Subcutaneous preadipocyte (primary cell): ENCODE measurements at places on chromosomes 3 and 15. TPM values are rescaled to one million over a fixed set of nuclear protein-coding genes. Genes with fewer than 3 reads are reported as not detected.

Gene WDR93
- total RNA-seq, result under 0.01 TPM in 1 of 2 replicates, not detected in the other

Gene CGNL1
- under 0.01 TPM in 1 of 2 replicates, not detected in the other for total RNA-seq

Gene PLSCR2
- total RNA-seq, result not detected in 2 replicates

Gene FAM131A
- 17.2 and 20.6 TPM in 2 replicates for total RNA-seq

Gene TMEM40
- 0.20 TPM in 1 of 2 replicates, not detected in the other for total RNA-seq

Gene KPNA4
- total RNA-seq, result 23.9 and 30.7 TPM in 2 replicates

Gene PPARG
- total RNA-seq, result 84.1 and 121 TPM in 2 replicates

Gene FMN1
- total RNA-seq, result under 0.01 and 0.59 TPM in 2 replicates

Gene RARB
- total RNA-seq, result 1.5 and 2.2 TPM in 2 replicates

Gene CDCP1
- total RNA-seq, result 19.1 and 27.4 TPM in 2 replicates

Gene PAQR9
- total RNA-seq, result 0.20 TPM in 1 of 2 replicates, not detected in the other

Gene ZFYVE19
- 13.9 and 16.9 TPM in 2 replicates for total RNA-seq

Gene GCSAM
- not detected in 2 replicates for total RNA-seq

Gene MCF2L2
- total RNA-seq, result 0.73 and 1.6 TPM in 2 replicates

Gene ZNF35
- 7.7 and 10.4 TPM in 2 replicates for total RNA-seq

Gene PLA2G4F
- not detected in 2 replicates for total RNA-seq

Gene GABRB3
- total RNA-seq, result 0.59 and 2.6 TPM in 2 replicates

Gene TYRO3
- 7.0 and 11.9 TPM in 2 replicates for total RNA-seq

Gene CACNA2D3
- total RNA-seq, result under 0.01 TPM in 1 of 2 replicates, not detected in the other

Gene MESP1
- 0.20 TPM in 1 of 2 replicates, not detected in the other for total RNA-seq

Gene CYP1A2
- not detected in 2 replicates for total RNA-seq

Gene DCLK3
- under 0.01 TPM in 1 of 2 replicates, not detected in the other for total RNA-seq

Gene CRYGS
- total RNA-seq, result 1.8 and 2.3 TPM in 2 replicates

Gene SPESP1
- 4.8 and 8.8 TPM in 2 replicates for total RNA-seq

Gene HEXA
- 39.7 and 56.2 TPM in 2 replicates for total RNA-seq

Gene DUOXA2
- not detected in 2 replicates for total RNA-seq

Gene CCR8
- not detected in 2 replicates for total RNA-seq

Gene ATP13A5
- total RNA-seq, result not detected in 2 replicates

Gene PIGB
- total RNA-seq, result 12.5 and 13.7 TPM in 2 replicates

Gene POMGNT2
- total RNA-seq, result 12.9 and 15.1 TPM in 2 replicates

Gene PFN2
- total RNA-seq, result 141 and 161 TPM in 2 replicates

Gene VGLL3
- total RNA-seq, result 52.6 and 73.9 TPM in 2 replicates

Gene OR5K2
- total RNA-seq, result not detected in 2 replicates

Gene PCLAF
- total RNA-seq, result 44.6 and 60.3 TPM in 2 replicates

Gene TRIM42
- not detected in 2 replicates for total RNA-seq

Gene ZNF660
- total RNA-seq, result 0.20 and 1.8 TPM in 2 replicates

Gene SPRED1
- total RNA-seq, result 68.0 and 113 TPM in 2 replicates

Gene LMLN
- total RNA-seq, result 7.3 and 10.4 TPM in 2 replicates

Gene CCDC191
- total RNA-seq, result 1.5 and 1.8 TPM in 2 replicates

Gene XCR1
- total RNA-seq, result not detected in 2 replicates

Gene SLC6A11
- not detected in 2 replicates for total RNA-seq

Gene CKMT1A
- not detected in 2 replicates for total RNA-seq

Gene NRROS
- total RNA-seq, result 3.3 and 4.9 TPM in 2 replicates

Gene GOLGA6D
- not detected in 2 replicates for total RNA-seq

Gene CD200
- total RNA-seq, result not detected in 2 replicates
